Activated naive CD4-positive, alpha-beta T cell treated with Interleukin-2 at 50 U/mL for 16 hours (primary cell): ENCODE measurements at places on chromosomes 16 and 17.
A peak's percentile ranks its signal among the peaks of the same experiment; 100 is the strongest.

- DNase-seq = no peak
These were observed 7.5 kb downstream of the CD7 start for GRCh38 chr17:82309656-82310570.

DNA sequence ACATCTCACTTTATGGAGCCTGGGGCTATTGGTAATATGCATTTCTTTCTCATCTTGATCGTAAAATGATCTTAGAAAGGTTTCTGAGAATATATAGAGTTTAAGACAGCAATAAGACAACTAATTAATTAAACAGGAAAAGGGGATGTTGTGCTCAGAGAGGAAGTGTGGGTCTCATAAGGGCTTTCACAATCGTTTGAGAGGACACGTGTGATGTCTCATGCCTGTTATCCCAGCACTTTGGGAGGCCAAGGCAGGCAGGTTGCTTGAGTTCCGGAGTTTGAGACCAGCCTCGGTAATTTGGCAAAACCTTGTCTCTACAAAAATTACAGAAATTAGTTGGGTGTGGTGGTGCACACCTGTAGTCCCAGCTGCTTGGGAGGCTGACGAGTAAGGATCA is 295.6 kb downstream of the WWOX start:
- no peak for DNase-seq

DNA sequence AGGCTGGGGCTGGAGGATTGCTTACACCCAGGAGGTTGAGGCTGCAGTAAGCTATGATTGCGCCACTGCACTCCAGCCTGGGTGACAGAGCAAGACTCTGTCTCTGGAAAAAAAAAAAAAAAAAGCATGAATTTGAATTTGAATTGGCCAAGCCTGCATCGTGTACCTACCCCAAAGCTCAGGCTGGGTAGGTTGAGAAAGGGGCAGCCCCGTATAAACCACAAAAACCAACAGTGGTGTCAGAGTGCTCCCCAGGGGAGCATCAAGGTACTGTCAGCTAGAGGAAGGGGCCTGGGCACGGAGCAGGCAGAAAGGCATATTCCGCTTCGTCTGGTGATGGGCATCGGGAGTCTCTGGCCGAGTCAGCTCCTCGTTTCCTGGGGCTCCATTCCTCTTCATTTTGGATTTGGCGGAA is 40.9 kb downstream of the RAP1GAP2 start:
- peak; percentile 46 for DNase-seq

DNA sequence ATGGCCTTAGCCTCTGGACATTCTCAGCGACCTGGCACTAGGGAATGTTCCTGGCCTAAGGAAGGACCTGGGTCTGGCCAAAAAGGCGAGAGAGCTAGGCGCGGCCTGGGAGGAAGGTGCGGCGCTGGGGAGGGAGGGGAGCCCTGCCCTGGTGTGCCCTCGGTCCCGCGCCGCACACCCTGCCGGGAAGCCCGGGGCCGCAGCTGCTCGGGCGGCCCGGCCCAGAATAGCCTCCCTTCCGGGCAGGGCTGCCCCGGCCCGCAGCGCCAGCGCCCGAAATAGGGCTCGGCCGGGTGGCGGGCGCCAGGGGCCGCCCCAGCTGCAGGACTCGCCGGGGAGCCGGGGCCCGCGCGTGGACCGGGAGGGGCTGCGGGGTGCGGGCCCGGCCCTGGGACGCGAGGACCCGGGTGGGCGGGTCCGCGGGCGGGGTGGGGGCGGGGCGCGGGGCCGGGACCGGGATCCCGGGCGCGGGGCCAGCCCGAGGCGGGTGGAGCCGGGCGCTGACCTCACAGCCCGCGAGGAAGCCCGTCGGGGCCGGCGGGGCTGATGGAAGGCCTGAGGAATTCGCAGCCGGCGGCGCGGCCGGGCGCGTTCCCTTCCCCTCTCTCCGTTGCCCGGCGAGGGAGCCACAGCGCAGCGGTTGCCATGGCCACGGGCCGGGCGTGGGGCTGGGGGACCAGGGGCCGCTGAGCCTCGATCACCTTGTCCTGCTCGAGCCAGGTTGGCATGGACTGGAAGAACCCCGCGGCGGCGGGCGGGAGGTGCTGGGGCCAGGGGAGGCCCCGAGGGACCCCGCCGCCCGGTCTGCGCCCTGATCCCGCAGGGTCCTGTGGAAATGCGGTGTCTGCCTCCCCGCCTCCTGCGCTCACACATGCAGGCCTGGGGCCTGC is 18.1 kb downstream of the SOCS3 start:
- peak; percentile 15 for DNase-seq

DNA sequence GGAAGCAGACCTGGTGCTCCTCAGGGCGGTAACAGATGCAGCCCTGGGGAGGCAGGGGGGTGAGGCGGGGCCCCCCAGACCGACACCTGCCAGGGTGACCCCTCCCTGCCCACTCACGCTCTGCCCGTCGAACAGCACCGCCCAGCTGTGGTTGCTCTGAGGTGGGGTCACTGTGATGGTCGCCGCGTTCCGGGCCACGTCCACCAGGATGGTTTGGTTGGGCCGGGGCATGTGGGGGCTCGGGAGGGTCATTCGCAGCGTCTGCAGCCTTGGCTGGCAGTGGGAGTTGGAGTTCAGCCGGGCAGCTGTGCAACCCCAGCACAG is 692 bp downstream of the BRICD5 start:
- DNase-seq = no peak

GRCh38 chr16:26134588-26134987 is 442.8 kb downstream of the HS3ST4 start:
- DNase-seq = no peak

DNA sequence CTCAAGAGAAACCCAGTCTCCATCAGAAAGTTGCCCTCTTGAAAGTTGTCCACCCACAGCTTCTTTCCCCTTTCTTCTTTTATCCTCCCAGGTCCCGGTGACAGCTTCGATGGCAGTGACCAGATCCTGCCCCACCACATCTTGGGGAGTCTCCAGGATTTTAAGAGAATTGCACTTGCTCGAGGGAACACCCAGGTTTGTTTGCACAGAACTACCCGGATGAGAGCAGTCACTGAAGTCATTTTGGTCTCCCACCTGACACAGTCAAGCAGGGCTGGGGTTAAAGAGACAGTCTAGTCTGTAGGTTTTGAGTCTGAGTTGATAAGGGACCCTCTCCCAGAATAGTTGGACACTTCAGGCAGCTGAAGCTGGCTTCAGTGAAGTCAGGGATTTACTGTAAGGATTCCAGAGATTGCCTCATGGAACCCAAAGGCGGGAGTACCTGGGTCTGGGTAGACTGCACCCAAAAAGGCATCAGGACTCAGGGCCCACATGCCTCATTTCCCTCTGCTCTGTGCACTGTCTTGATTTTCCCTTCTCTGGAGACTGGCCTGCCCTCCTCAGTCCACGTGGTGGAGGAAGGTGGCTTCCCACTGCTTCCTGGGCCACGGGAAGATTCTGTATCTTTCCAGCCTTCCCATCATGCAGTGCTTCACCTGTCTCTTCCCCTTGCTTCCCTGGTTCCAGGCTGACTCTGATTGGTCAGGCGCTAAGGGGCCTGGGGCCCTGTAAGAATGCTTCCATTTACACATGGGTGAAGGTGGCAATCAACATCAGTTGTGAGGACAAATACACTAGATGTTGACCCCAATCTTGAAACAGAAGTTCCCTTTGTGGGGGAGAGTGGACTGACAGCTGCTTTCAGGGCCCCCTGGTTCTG is 9.5 kb downstream of the MYCBPAP start:
- DNase-seq = no peak

DNA sequence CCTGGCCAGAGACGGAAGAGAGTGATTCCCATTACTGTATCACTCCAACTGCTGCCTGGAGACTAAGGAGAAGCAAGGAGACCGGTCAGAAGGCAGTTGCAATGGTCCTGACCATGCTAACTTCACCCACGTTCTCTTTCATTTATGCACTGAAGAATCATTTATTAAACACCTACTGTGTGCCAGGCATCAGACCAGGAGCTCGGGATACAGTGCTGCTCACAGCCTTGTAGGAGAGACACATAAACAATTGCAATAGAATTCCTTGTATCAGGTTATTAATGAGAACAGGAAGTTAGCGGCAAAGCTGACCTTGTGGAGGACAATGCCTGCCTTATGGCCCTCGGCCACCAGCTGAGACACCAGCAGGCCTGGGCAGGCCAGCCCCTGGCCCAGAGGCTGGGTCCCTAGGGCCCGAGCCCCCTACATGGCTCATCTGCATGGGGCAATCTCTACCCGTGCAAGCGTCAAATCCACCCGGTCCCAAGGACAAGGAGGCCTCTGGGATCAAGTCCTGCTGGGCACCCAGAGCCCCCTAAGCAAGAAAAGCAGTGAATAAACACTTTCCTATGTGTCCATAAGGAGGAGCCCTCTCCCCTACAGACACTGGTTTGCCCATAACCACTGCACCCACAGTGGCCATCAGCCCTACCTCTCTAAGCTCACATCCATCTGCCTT is 8.6 kb upstream of the ENPP7 start:
- no peak for DNase-seq

- no peak for DNase-seq
These were observed 21.6 kb downstream of the SPNS2 start for GRCh38 chr17:4520060-4520893.

- DNase-seq = no peak
These were observed 5.4 kb upstream of the GPR139 start for GRCh38 chr16:20079106-20079505.

GRCh38 chr16:8722025-8722348 is 47.6 kb downstream of the ABAT start:
- DNase-seq = no peak

DNA sequence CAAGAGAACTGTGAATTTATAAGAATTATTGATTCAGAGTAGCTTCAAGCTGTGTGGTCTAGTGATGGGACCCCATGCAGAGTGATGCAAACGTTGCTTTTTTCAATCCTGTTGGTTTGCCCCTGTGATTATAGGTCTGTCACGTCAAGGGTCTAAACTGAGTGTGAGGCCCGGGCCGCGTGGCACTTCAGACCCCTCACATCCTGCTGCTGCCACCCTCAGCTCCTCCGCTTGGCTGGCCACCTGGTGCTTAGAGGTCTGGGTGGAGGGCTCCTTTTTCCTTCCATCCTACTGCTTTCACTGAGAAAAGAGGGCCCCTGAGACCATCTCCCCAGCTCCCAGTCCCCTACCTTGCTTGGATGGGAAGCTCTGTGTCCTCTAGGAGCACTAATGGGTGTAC is 12.0 kb downstream of the MYL4 start:
- no peak for DNase-seq

- DNase-seq = peak; percentile 58
These were observed 5.9 kb downstream of the CTF1 start for GRCh38 chr16:30902029-30902972.

DNA sequence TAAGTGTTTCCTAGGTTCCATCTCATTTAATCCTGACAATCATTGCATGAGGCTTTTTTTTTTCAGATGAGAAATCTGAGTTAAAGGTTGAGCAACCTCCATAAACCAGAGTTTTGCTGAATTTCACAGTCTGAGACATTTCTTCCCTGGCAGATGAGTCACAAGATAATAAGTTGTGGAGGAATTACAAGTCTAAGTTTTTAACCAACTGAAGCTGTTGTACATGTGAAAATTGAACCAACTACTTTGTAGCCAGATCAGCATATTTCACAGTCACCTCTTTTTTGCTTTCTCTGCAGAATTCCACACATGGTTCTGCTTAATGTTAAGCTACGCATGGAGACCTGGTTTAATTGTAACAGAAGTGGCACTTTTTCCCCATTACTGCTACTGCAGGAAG is 765.6 kb downstream of the CDH11 start:
- DNase-seq = no peak

- no peak for DNase-seq
These were observed 62.9 kb upstream of the CPHXL start for GRCh38 chr16:75789237-75789636.

GRCh38 chr16:49679095-49679494 is 176.8 kb downstream of the ZNF423 start:
- DNase-seq = no peak

- no peak for DNase-seq
These were observed 7.0 kb downstream of the KNOP1 start for GRCh38 chr16:19710991-19711545.

GRCh38 chr17:41329279-41329948 is 13.9 kb upstream of the KRTAP17-1 start:
- DNase-seq = no peak

DNA sequence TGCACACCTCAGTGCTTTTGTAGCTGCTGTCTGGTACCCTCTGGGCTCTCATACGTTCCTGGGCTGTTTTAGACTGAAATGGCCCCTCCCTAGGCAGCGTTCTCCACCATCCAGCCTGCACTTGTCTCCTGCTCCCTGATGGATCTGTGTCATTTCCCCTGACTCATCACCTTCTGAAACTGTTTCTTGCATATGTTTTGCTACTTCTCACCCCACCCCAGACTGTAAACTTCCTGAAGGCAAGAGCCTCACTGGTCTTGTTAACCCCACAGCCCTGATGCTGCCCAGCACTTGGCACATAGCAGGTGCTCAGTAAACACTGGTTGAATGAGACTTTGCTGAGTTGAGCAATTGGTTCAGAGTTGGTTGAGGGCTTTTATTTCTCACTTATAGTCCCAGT is 78.7 kb downstream of the CRISPLD2 start:
- DNase-seq = no peak

DNA sequence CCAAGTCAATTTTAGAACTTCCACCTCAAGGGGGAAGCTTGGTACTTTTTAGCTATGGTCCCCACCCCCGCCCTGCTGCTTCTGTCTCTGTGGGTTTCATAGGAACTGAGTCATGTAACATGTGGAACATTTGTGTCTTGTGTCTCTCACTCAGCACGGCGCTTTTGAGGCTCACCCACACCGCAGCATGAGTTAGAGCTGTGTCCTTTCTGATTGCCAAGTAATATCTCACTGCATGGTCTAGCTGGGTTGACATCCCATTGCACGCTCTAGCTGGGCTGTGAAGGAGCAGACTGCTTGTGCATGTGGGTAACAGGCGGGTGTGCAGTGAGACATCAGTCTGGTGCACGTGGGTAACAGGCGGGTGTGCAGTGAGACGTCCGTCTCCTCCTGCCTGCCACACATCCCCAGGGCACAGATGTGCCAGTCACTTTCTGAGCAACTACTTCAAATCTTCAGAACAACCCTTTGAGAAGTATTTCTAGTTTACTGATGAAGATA is 26.4 kb upstream of the SLC7A5 start:
- peak; percentile 87 for DNase-seq

GRCh38 chr17:67443931-67444595 is 67.0 kb downstream of the PITPNC1 start:
- DNase-seq = no peak

DNA sequence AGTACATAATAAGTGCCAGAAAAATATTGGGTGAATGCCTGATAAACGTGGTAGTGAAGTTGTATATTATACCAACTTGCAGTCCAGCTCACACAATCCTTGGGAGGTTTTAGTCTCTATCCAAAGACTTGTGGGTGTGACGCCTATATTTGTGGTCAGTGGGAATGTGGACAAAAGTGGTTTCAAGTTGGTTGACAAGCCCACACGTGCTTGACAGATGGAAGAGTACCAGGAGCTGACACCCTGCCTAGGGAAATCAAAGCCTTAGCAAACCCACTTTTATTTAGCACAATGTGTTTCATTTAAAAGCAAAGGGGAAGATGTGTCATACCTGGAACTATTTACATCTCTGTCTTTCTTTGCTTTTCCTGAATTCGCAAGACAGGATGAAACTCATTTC is 79.0 kb downstream of the CA10 start:
- DNase-seq = no peak

DNA sequence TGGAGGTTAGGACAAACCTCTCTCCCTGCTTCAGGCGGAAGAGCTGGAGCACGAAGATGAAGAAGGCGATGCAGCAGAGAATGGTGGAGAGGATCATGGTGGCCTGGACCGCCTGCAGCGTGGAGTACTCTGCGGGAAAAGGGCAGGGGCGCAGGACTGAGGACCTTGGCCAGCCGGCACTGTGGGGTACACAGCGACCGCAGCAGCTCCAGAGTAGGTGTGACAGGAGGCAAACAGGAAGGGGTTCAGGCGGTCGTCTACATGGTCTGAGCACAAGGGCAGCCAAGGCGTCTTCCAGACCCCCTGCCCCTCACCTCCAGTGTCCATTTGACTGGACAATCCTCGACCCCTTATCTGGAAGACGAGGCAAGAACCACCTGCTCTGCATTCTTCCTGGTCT is 42.5 kb downstream of the EMP2 start:
- no peak for DNase-seq
